Epithelial cell of prostate (primary cell): ENCODE measurements at places on chromosomes 12 and 14.
A peak's percentile ranks its signal among the peaks of the same experiment; 100 is the strongest.

DNA sequence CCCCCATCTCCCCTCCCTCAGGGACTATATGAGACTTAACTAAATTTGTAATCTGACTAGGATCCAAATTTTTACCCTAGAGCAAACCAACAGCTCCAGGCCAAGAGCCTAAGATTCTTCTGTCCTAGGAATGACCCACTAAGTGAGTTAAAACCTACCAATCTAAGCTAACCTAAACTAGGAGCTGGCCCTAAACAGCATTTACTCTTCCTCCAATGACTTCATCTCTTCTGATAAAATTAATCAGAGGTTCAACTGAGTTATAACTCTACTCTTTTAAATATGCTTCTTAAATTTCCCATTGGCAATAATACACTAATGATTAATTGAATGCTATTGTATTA lies 39.9 kb upstream of the TMPO start:
- DNase-seq = no peak

DNA sequence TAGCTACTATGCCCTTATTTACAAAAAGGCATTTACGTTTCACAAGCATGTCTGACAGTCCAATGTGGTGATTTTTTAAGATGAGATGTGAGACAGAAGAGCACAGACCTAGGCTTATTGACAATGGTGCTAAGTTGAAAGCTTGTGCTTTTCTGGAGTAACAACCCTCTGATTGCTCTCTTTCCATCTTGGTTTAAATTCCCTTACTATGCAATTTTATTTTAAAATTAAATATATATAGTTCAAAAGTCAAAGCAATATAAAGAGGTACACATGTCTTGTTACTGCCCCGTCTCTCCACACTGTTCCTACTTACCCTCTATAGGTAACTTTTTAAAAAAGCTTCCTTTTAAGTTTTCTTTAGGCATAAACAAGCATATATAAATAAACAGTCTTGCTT lies 39.4 kb upstream of the BBS10 start:
- no peak for DNase-seq

GRCh38 chr12:65715961-65716360 lies 108.3 kb upstream of the HMGA2 start:
- no peak for DNase-seq

DNA sequence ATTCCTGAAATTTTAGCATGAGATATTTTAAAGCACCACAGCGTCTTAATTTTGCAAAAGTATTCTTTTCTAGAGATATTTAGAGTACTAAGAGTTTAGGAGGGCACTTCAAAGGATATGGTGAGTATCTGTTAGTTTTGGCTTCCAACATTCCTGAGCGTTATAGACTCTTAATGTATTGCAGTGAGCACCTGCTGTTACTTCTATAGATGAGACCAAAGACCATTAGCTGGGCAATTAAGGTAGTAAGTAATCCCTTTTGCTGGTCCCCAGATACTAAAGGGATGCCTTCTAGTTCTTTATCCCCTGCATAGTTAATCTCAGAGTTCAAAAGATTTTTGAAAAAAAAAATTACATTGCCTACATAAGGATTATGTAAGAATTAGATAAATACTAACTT lies 975.6 kb downstream of the GALC start:
- DNase-seq = no peak

- no peak for DNase-seq
Measured at GRCh38 chr12:76074701-76075336, 9.7 kb downstream of the NAP1L1 start.

- no peak for DNase-seq
Measured at GRCh38 chr12:119687879-119688278, 19.9 kb downstream of the PRKAB1 start.

GRCh38 chr12:130994821-130995375 lies 41.2 kb downstream of the ADGRD1 start:
- DNase-seq = no peak

GRCh38 chr12:46480724-46481123 lies 108.2 kb upstream of the SLC38A2 start:
- no peak for DNase-seq

DNA sequence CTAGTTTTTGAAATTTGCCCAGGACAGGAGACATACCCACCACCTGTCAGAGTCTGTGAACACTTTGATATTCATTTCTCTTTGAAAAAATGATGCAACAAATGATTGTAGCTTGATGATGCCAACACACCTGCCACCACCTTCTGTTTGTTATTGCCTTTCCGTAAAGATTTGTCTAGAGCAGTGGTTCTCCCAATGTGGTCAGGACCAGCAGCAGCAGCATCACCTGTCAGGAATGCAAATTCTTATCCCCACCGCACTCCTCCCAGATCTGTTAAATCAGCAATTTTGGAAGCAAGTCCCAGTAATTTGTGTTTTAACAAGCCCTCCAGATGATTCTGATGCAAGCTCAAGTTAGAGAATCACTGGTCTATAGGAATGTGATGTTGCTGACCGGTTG lies 9.9 kb downstream of the CCDC175 start:
- no peak for DNase-seq

DNA sequence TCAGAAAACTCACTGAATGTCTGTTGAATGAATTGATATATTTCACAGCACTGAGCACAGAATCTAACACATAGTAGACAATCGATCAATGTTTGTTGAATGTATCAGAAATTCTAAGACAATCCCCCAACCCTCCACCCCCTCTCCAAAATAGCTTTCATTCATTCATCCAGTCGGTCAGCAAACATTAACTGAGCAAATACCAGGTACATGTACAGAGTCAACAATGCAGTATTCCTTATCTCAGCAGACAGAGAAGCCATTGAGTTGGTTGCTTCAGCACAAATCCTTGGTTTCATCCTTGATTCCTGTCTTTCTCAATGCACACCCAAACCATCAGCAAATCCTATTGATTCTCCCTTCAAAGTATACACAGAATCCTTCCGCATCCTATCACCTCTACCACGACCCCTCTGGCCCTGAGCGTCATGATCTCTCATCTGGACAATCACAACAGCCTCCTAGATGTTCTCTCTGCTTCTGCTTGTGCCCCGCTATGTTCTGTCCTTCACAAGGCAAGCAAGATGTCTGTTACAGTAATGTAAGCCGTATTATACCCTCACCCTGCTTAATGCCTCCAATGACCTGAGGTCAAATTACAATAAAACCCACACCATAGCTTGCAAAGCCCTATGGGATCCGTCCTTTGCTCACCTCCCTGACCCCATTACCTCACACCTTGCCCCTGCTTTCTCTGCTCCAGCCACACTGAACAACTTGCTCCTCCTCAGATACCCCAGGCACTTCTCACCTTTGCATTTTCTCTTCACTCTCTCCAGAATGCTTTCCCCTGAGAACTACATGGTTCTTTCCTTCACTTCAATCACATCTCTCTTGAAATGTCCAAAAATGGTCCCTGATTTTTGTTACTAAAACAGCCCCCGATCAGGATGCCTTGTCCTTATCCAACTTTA lies 738.1 kb upstream of the TBX3 start:
- DNase-seq = no peak

GRCh38 chr12:116630762-116631161 lies 71.6 kb downstream of the MAP1LC3B2 start:
- no peak for DNase-seq

DNA sequence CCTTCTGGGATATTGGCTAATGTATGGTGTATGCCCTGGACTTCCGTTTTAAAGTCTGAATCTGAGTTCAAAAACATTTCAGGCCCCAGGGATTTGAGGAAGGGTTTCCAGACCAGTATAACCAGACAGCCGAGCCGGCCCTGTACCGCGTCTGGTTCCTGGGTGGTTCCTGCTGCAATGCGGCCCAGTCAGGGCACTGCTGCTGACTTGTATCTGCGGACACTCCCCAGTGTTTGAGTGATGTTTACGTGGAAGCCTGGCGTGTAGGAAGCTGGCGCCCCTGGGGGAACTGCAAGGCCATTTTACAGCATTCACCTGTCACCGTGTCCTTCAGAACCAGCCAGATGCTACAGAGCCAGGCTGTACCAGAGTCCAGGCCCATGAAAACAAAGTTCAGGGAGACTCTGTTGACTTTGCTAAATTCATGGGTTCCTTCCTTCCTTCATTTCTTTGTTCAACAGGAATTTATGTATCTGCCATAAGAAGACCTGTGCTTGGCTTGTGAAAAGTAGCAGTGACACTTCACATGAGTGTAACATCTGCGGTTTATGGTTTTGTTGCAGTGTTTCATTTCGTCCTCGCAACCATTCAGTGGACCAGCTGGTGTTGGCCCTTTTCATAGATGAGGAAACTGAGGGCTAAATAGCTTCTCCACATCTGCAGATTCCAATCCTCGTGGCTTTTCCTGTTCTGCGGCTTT lies 16.8 kb downstream of the EML1 start:
- no peak for DNase-seq

- no peak for DNase-seq
Measured at GRCh38 chr14:97390096-97390724, 593.0 kb downstream of the VRK1 start.

GRCh38 chr12:29439506-29439905 lies 58.0 kb downstream of the OVCH1 start:
- DNase-seq = no peak

- DNase-seq = no peak
Measured at GRCh38 chr14:23147676-23148075, 28.6 kb upstream of the CEBPE start.

DNA sequence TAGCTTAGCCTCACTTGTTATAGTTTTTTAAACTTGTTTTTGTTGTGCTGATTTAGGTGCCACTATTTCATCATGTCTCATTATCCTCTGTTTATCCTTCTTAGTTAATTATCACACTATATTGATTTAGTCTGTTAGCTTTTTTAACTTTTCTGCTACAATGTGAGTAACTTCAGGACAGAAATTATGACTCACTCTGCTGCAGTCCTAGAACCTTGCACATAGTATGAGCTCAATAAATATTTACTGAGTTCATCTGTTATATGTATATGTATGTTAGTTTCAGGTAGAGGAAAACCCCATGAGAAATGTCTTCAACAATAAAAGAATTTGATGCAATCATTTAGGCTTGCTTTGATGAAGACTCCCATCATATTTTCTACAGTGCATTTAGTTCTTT lies 224.3 kb upstream of the NAV3 start:
- no peak for DNase-seq

- no peak for DNase-seq
Measured at GRCh38 chr12:91959220-91959619, 186.4 kb downstream of the BTG1 start.

DNA sequence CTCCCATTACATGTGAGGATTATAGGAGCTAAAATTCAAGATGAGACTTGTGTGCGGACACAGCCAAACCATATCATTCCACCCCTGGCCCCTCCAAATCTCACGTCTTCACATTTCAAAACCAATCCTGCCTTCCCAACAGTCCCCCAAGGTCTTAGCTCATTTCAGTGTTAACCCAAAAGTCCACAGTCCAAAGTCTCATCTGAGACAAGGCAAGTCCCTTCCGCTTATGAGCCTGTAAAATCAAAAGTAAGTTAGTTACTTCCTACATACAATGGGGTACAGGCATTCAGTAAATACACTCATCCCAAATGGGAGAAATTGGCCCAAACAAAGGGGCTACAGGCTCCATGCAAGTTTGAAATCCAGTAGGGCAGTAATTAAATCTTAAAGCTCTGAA lies 76.1 kb downstream of the CRADD start:
- DNase-seq = no peak

DNA sequence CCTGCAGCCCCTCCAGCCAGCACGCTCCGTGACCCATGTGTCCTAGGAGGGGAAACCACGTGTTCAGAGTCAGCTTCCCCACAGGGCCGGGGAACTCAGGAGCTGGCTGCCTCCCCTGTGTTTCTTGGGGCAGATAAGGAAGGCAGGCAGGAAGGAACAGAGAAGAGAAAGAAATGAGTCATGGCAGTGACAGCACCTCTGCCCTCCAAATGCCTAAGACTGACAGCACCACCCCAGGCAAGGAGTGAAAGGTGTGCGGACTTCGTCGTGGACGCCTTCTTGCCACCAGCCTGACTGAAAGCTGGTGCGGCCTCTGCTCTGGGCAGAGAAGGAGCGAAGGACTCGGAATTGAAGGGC lies 167.0 kb upstream of the FKBP4 start:
- DNase-seq = no peak

DNA sequence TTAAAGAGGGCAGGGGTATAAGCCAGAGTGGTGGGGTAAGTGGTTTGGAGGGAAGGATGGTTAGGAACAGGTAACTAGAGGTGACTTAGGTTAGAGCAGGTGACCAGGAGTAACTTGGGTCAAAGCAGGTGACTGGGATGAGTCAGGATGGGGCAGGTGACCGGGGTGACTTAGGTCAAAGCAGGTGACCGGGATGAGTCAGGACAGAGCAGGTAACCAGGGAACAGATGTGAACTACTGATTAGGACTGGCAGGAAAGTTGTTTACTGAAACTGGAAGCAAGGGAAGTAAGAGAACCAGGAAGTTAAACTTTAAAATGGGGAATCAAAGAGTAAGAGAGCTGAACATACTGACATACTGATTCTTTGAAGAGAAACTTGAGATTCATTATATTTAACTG lies 57.4 kb downstream of the FSCB start:
- DNase-seq = no peak

DNA sequence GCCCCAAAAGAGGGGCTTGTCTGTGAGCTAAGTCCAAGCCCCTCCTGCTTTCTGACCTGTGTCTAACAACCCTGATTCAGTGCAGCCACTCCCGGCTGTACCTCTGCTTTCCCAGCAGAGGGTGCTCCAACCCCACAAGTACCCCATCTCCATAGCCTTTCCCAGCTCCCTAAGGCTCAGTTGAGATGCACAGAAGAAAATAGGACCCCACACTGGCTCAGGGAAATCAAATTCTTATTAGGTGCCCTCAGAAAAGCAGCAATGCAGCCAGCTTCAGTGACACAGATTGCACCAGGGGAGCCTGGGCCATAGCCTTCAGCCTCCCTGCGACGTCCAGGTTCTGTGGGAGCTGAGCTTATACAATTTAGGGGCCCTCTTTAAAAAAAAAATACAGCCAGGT lies 49.9 kb downstream of the LRRC74A start:
- DNase-seq = peak; percentile 16

DNA sequence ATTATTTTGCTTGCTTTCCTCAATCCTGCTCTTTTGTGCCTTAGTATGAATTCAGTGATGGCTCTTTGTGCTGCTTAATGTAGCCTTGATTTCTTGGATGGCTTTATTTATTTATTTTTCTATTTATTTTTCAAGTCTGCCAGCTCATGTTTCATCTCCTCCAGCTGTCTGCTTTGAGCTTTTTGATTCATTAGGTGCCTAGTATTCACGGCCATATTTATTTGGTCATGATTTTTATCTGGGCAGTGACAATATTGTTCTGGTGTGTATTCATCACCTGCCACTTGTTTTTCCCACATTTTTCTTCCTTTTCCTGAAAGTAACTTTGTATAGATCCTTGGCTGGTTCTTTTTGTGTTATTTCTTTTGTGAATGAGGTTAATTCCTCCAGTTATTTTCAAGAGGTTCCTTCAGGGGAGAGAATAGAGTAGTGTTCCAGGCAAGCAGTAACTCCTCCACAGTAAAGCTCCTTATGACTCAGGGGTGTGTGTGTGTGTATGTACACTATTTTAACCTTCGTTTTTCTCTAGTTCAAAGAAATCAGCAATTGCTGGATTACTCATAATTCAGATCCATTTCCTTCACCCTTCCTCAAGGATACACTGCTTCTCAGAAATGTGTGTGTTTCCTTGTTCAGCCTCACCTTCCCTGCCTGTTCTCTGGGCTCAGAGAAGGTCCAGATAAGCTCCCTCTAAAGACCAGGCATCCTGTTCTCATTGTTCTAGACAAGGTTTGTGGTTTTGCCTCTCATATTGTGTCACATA lies 51.6 kb upstream of the PMCH start:
- peak; percentile 8 for DNase-seq

- no peak for DNase-seq
Measured at GRCh38 chr12:131675126-131676080, 35.5 kb upstream of the SFSWAP start.
